ENCODE measurements at places on chromosomes 13 and 19.

DNA sequence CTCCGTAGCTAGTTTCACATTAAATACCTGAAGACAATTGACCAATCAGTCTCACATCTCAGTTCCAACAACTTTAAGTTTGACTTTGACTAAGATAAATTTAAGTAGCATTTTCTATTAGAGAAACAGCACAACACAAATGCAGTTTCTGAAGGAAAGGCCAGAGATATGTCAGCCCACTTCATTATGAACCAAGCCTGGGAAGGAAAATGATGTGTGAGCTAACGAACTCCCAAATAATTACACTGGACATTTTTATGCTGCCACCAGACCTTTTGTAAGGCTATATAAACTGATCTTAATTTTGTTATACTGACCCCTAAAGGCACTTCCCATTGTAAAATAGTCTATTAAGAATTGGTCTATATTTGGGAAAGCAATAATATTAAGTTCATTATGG lies 57.9 kb upstream of the DACH1 start:
- no peak for DNase-seq

DNA sequence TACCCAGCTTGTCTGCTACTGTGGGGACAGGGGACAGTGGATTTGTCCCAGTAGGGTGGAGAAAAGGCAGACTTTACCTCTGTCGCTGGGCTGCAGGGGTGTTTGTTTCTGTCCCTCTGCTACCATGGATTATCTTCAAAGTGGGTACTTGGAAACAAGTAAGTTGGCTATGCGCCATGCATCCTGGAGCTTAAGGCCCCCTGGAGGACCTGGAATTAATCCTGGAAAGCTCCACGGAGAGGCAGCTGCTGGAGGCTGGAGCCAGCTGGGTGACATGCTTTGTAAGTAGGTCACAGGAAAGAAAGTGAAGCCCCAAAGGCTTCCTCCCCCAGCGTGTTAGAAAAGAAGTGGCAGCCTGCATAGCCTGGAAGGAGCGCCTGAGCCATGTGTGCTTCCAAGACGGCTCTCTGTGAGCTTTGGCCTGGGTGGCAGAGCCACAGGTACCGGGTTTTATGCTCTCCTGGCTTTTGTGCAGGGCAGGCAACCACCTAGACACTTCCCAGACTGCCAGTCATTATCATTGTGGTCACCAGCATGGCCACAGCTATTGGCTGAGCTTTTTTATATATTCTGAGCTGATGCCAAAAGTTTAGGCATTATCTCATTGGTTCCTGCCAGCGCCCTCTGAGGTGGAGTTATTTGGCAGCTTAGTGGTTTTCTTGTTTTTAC lies 9.5 kb downstream of the B3GLCT start:
- DNase-seq = peak; percentile 52

DNA sequence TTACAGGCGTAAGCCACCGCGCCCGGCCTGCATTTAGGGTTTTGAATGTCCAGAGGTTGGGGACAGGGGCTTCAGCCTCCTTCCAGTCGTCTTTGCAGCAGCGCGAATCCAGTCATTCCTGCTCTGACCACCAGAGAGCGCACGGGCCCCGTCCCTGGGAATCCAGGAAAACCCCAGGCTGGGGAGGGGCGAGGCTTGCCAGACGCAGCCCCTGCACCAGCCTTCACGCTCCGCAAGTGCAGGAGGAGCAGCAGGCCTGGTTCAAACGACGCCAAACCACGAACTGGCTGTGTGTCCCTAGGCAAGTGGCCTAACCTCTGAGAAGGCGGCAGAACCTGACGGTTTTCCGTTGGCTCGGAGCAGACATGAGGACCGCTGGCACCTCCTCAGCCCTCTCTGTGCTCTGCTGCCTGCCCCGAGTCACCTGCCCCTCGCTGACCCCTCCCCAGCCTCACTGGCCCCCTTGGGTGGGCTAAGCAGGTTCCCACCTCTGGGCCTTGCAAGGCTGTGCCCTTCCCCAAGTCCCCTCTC lies 2.0 kb upstream of the RNF126 start:
- DNase-seq = peak; percentile 73

DNA sequence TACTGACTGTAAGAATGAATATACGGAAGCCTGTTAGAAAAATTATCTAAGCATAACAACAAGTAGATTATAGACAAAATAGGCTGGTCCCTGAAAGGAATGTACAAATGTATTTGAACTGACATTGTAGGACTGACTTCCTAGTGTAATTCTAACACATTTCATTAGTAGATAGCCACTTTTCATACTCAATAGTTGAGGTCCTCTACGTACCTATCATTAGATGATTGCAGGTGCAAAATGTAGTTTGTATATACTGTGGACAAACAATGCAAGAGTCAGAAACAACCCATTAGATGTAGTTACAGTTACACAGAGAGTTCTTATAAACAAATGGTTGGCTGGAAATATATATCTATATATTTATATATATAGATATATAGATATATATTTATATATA lies 402.3 kb upstream of the SLITRK6 start:
- DNase-seq = no peak

DNA sequence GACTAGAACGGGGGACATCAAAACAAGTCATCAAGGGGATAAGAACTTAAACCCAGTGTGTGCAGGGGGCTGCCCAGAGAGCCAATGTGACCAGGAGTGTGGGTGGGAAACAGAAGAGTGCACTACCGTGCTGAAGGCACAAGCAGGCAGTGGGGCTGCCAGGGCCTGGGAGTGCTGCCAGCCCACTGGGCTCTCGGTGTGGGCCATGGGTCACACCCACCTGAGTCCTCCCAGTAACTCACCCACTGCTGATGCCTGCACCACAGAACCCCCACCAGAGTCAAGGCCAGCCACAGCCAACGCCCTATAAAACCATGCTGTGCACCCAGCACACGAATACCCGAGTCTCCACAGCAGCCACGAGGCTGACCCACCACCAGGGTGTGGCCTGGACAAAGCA lies 8.5 kb downstream of the MED26 start:
- DNase-seq = no peak

DNA sequence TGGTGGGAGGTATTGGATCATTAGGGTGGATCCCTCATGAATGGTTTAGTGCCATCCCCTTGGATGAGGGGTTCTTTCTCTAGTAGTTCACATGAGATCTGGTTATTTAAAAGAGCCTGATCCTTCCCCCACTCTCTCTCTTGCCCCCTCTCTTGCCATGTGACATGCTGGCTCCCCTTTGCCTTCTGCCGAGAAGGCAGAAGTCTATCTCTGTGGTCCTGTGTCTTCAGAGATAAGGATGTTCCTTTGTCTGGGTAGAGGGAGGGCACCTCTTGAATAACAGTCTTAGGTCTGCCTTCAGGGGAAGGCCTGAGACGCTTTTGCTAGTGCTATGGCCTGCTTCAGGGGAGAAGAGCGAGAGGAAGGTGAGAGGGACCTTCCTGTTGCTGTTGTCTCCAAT lies 2.0 kb upstream of the ZDHHC20 start:
- no peak for DNase-seq

- DNase-seq = no peak
These were observed 1716.5 kb upstream of the SLC10A2 start for GRCh38 chr13:104782741-104783140.

DNA sequence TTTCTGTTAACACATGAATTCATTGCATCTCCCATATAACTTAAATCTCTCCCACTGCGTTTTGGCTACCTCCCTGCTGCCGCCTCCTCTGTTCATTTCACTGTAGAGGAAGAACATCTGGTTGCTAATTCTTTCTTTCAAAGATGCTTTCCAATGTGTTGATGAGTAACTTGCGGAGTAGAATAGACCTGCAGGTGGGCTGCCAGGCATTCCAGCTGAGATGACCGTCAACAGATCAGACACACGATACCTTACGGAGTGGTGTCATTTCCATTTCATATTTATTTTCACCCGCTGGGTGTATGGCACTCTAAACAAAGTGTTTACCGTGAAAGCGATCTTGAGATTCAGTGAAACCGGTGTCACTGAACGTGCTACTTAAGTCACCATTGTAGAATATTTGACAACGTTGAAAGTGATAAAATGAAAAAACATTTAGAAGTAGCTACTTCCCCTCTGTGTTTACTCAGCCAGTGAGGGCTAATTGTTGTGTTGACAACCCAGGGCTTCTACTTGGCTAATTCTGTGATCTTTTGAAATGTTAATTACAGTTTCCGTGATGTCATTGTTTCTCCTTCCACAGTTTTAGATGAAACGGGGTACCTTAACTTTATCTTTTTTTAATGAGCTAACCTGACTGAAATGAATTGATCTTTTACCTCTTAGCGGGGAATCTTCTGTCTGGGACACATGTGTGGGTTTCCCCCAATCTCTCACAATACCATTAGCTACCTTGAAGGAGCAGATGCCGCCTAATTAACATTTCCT lies 228.5 kb upstream of the ARGLU1 start:
- DNase-seq = no peak

- DNase-seq = no peak
These were observed 26.2 kb downstream of the OXGR1 start for GRCh38 chr13:96968027-96968426.

DNA sequence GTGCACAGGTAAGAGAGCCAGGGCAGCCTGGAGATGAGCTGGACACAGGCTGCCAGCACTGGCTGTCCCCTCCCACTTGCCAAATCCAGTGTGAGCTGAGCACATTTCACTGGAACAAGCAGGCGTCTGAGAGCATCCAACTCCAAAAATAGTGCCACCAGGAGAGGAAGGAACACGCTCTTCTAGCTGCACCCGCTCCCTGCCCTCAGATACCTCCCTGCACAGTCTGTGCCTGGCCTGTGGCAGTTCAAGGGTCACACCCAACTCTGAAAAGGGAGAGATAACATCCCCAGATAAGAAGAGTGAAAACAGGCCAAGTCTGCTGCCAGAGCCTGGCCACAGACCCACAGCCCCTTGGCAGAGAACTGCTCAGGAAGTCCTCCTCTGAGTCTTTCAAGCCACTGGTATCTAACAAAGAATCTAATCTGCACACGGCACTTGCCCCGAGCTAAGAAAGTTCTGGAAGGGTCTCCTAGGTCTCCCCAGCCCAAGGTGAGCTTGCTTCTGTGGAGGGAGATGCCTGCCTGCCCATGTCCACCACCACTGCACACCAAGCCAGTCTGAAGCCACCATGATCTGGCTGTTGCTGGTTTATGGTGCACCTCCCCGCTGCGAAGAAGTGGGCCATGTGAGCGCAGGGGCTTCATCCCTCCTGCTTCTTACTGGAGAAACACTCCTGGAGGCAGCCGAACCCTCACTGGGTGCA lies 14.7 kb downstream of the ELL start:
- DNase-seq = no peak

DNA sequence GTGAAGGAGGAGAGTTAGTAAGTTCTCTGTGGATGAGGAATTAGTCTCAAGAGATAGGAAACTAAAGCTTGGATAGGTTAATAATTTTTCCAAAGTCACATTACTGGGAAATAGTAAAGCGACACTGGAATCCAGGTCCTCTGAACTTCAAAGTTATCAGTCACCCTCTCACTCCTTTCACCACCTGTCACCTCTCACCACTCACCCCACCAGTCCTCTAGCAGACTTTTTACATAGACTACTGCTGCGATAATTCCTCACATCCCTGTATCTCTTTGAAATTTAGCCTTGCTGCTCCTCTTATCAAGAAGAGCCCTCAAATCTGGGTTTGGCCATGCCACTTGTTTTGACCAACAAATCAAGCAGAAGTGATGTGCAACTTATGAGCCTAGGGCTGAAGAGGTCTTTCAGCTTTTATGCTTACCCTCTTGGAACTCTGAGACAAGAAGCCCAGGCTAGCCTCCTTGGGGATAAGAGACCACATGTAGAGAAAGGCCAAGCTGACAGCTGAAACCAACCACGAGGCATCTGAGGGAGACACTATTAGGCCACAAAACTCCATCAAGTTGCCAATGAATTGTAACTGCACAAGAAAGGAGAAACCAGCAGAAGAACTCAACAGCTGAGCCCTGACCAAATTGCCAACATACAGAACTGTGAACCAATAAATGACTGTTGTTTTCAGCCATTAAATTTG lies 41.2 kb downstream of the STARD13 start:
- DNase-seq = no peak

DNA sequence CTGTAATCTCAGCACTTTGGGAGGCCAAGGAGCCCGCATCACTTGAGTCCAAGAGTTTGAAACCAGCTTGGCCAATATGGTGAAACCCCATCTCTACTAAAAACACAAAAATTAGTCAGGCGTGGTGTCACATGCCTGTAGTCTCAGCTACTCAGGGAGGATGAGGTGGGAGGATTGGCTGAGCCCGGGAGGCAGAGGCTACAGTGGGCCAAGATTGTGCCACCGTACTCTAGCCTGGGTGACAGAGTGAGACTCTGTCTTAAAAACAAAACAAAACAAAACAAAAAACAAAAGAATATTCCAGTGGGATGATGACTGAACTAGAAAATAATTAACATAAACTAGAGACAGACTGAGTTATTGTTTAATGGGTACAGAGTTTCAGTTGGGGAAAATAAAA lies 81.7 kb upstream of the ABCC4 start:
- no peak for DNase-seq

Data from globus pallidus (tissue), 1 donor.